ENCODE measurements at places on chromosomes 6 and 20. TPM values are rescaled to one million over a fixed set of nuclear protein-coding genes. Genes with fewer than 3 reads are reported as not detected.

UBD gene
- total RNA-seq = 0.09 TPM

ACTL10 gene
- total RNA-seq = 1.9 TPM

PRND gene
- not detected for total RNA-seq

LPA gene
- total RNA-seq = not detected

DEFB132 gene
- not detected for total RNA-seq

PTK6 gene
- total RNA-seq = 0.16 TPM

PMEPA1 gene
- 0.94 TPM for total RNA-seq

GRM1 gene
- total RNA-seq = 0.17 TPM
